ENCODE measurements at places on chromosomes 13 and 19.
A peak's percentile ranks its signal among the peaks of the same experiment; 100 is the strongest.

- DNase-seq, result no peak
Observed at GRCh38 chr13:44853641-44854040, 135.6 kb downstream of the NUFIP1 start.

- no peak for DNase-seq
Observed at GRCh38 chr13:72258340-72258981, 391.5 kb upstream of the DACH1 start.

- DNase-seq, result no peak
Observed at GRCh38 chr19:49217382-49217781, 59.8 kb downstream of the TRPM4 start.

GRCh38 chr13:99948907-99949678, 22.5 kb downstream of the ZIC5 start:
- no peak for DNase-seq

DNA sequence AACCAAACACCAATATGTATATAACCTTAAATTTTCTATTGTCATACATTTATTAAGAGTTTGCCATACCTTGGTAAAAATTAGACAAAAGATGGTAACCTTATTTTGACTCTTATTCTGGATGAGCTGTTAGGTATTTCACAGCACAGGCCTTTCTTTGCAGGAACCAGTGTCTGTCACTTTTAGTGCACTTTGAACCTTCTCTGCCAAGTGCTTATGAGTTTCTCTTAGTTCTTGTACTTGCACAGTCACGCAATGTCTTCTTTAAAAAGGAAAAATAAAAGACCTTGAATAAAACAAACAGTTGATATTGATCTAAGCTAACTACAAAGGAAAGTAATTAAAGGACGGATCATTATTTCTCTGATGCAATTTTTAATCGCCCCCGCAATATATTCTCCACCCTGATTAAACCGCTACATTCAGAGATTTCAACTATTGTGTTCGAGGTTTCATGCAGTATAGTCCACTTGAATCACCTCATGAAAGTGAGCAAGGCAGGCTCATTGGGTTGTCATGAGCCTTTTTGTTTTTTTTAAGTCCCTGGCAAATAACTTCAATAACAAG, 534.5 kb downstream of the KLF5 start:
- DNase-seq, result no peak

GRCh38 chr13:39051157-39051556, 12.9 kb downstream of the NHLRC3 start:
- no peak for DNase-seq

GRCh38 chr13:79861731-79862130, 380.8 kb downstream of the NDFIP2 start:
- no peak for DNase-seq

DNA sequence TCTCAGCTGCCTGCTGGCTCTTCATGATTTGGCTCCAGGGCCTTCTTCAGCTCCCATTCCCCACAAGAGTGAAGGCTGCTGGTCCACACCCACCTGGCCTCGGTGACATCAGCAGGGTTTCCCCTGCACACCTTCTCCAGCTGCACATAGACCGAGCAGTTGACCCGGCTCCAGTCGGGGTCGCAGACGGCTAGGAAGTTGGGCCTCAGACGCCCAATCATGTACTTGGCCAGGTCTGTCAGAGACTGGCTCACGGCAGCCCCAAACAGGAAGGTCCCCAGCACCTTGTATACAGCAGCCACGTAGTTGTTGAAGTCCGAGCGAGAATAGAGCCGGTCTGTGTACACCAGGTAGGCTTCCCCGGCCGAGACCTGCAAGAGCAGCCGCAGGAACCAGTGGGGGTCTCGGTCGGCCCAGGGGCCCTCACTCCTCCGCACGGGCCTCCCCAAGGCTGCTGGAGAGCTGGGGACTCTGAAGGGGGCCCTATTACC, 3.8 kb downstream of the PLPP2 start:
- no peak for DNase-seq

DNA sequence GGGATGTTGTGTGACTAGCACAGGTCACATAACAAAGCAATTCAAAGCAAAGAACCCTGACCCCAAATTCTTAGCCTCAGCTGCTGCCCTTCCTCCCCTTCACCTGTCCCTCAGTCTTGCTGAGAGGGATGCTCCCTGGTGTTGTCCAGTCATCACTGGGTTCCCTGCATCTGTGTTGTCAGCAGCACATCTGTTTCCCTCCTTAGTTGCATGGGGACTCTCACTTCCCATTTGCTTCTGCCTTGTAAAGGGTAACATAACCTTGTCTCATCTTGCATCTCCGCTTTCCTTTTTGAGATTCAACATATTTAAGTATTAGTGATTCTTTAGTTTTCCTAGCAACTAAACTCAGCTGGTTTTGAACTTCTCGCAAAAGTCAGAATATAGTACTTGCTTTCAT, 54.0 kb downstream of the SPATA13 start:
- no peak for DNase-seq

- no peak for DNase-seq
Observed at GRCh38 chr13:24066405-24067295, 93.9 kb upstream of the SPATA13 start.

DNA sequence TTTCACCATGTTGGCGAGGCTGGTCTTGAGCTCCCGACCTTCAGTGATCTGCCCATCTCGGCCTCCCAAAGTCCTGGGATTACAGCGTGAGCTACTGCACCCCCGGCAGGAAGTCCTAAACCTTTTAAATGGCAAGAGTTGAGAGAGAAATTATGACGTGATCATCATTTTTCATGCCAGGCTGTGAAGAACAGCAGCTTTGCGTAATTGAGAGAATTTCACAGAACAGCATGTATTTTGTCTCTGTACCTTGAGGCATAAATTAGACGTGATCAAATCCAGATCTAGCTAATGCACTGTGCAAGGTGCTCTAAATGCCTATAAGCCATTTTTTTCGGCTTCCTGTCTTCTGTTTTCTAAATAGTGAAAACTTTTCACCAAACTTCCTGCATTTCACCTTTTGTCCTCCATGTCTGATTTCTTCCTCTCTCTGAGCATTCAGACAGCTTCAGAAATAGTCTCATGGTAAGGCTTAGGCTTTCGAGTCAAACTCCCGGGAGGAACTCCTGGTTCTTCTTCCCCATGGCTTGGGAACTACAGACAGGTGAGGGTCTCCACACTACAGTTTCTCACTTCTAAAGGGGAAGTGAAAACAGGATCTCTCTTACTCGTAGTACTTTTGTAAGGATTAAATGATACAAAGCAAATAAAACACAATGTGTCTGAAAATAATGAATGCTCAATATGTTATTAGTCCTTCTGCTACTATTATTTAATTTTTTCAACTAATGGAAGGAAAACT, 51.0 kb downstream of the WDFY2 start:
- DNase-seq, result no peak

- no peak for DNase-seq
Observed at GRCh38 chr13:59890054-59890453, 273.7 kb downstream of the DIAPH3 start.

DNA sequence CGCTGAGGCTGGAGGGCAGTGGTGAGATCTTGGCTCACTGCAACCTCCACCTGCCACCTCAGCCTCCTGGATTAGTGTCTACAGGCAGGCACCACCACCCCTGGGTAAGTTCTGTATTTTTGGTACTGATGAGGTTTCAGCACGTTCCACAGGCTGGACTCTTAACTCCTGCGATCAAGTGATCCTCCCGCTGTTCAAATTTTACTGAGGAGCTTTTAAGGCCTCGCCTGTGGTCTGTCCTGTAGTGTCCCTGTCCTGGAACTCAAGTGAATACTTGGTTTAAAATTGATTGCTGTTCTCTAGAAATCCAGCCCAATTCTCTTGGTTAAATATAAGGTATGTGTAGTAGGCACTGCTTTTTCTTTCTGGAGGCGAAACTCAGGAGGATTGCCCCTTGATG, 65.2 kb downstream of the DPRX start:
- DNase-seq, result no peak

DNA sequence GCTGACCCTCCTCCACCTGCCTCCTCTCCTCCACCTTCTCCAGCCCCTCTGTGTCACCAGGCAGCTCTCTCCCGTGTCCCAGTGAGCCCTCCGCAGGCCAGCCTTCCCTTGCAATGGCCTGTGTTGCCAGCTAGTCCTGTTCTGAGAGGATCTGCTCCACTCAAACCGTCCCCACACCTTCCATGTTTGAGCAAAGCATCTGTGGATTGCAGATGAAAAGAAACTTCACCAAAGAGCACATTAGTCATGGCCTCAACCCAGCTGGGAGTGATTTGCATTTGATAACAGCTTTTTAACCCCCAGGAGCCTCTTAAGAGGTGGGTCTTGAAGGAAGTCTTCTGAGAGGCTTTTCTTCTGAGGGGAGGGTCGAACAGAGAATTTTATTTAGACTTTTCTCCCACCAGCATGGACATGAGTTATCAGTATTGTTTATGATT, 72.8 kb downstream of the COL4A2 start:
- no peak for DNase-seq

DNA sequence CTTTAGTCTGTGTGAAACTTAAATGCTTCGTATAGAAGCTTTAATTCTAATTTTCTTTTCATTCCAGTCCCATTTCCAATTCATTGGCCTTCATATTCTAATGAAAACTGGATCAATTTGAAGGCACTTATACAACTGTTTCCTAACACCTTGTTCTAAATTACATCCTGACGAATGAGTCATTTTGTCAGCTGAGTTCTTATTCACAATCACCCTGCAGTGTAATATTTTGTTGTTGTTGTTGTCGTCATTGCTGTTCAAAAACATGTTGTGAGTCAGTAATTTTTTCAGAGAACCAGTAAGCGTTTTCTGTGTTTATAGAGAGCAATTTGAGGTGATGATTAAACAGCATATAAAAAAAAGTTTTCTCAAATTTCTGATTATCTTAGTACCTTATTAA, 290.0 kb downstream of the PCDH9 start:
- DNase-seq, result no peak

DNA sequence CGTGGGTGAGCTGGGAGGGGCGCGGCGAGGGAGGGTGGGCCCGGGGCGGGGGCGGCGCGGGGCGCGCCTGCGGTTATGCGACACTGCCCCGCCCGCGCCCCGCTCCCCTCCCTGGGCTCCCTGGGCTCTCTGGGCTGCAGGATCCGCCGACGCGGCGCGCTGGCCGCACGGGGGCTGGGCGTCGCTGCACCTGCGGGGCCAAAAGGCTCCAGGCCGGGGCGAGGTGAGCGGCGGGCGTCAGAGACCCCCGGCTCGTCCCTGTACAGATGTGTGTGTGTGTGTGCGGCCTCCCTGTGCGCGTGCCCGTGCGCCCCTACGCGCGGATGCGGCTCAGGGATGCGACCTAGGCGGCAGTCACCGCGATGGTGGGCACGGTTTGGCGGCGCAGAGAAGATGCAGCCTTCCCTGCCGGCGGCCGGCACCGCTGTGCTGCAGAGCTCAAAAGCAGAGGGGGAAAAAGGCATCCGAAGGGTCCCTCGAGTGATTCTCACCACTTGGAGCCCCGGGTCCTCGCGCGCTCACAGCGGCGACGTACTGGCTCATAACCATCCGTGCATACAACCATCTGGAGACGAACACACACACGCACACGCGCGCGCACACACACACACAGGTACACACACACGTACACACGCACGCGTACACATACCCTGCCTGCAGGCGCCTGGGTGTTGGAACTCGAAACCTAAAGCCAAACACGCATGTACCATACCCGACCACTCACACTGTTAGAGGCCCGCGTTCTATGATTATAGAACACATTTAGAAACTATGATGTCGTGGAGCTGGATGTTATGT, 709 bp downstream of the ATP8A2 start:
- DNase-seq, result no peak

GRCh38 chr13:54953786-54954185, 1925.2 kb downstream of the OLFM4 start:
- DNase-seq, result no peak

GRCh38 chr19:35845215-35846037, 6.9 kb downstream of the NPHS1 start:
- DNase-seq, result peak; percentile 35

DNA sequence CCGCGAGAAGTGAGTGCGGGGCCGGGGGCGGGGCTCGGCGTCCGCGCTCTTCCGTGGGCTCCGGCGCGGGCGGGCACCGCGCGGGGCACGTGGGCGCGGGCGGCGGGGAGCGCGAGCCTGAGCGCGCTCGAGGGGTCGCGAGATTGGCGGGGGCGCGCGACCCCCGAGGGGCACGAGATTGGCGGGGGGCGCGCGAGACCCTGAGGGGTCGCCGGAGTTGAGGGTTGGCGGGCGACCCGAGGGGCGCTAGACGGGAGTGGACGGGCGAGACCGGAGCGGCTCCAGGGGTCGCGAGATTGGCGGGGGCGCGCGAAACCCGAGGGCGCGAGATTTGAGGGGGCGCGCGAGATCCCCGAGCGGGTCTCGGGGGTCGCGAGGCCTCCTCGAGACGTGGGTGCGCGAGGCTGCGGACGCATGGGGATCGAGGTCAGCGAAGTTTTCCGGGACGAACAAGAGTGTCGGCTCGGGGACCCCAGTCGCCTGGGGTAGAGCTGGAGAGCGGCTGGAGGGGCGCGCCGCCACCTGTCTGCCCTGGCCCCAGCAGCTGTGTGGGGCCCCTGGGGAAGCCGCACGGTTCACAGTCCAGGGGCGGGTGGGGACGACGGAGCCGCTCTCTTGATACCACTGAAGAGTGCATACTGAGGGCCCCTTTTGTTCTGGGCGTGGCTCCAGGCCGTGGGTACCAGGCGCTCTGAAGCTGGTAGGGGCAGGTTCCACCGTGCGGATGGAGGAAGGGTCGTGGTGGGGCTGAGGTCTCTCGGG, 682 bp downstream of the SSBP4 start:
- DNase-seq, result peak; percentile 71

DNA sequence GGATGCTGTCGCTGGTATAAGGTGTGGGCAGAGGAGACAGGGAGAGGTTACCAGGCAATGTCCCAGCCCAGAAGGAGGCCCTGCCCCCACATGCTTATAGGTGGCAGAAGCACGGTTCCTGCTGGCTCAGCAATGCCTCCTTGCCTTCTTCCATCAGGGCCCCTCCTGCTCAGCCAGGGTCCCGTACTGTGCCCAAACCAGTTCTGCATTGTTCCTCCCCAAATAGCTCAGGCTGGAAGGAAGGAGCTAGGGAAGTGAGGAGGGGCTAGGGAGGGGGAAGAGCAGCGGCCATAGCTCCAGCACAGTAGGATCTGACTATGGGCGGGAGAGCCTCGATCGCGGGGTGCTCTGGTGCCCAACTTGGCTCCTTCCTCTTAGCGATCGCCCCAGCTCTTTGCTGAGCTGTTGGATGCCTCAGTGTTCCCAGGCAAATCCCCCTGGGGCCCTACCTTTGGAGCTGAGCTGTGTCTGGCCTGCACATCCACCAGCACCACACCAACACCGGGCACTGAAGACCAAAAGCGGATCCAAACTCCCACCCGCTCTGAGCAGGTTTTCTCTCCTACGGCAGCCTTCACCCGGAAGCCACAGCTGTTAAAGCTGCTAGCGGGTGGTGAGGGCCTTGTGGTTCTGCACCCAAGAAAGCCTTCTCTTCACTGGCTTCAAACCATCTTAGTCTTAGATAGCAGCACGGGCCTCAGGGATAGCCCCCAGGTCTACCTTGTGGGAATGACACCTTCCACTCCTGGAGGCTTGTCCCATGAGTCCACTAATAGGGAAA, 32.1 kb upstream of the PEPD start:
- no peak for DNase-seq

DNA sequence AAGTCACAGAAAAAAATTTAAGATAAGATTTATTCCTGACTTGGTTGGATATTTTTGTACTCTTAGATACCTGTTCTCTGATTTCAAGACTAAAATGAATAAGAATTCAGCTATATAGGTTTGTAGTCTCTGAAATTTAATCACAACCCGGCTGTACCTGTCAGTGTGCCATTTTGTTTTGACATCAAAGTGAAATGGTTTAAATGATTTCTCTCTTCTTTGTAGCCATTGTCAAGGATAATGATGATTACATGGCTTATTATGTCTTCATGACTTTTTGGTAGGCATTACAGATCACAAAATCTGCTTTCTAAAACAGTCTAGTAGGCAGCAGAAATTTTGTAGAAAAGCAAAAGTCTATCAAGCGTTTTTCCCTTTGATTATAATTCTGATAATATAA, 72.5 kb downstream of the PCDH17 start:
- no peak for DNase-seq

Measured in stimulated activated CD4-positive, alpha-beta T cell treated with anti-CD3 and anti-CD28 coated beads, Interleukin-15, amount 100 ng/mL, for 24 hours (primary cell).